ENCODE measurements at places on chromosomes 12 and 14. TPM values are rescaled to one million over a fixed set of nuclear protein-coding genes. Genes with fewer than 3 reads are reported as not detected.

CIDEB gene
- 0.52 TPM for total RNA-seq

DNA sequence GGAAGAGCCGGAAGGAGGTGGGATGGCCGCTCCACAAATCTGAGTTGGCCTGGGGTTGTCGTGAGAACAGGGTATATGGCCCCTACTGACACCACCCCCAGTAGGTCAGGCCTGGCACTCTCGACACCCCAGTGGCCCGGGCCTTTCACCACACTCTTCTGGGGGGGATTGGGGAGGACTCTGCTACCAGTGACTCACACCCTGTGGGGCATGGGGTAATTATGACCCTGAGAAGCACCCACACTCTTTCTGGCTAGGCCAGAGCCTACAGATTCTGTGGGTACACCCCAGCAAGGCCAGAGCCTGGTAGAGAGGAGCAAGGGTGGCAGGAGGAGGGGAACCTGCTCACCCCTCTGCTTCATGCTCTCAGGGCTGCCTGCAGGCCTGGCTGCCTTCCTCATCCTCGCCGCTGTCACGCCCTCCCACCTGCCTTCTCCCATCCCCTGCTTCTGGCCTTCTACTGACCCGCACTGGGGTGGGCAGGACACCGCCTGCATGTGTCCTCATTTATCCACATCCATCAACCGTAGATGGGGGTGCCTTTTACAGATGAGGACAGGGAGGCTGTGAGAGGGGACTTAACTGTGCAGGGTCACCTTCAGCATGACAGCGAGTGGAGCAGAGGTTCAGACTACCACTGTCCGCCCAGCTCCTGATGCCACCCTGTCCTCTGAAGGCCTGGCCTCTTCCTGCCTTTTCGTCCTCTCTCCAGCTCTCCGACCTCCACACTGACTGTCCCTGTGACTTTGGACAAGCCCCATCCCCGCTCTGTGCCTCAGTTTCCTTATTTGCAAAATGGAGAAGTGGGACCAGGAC lies 18.4 kb downstream of the ASB2 start:
- no peak for DNase-seq

GRCh38 chr12:126163984-126164383 lies 1098.7 kb downstream of the AACS start:
- no peak for DNase-seq

GRCh38 chr12:95271465-95271864 lies 53.9 kb downstream of the VEZT start:
- DNase-seq = no peak

GRCh38 chr12:116922194-116922897 lies 11.6 kb downstream of the FBXW8 start:
- no peak for DNase-seq

RFX4 gene
- not detected for total RNA-seq

HOXC12 gene
- total RNA-seq = not detected

DNA sequence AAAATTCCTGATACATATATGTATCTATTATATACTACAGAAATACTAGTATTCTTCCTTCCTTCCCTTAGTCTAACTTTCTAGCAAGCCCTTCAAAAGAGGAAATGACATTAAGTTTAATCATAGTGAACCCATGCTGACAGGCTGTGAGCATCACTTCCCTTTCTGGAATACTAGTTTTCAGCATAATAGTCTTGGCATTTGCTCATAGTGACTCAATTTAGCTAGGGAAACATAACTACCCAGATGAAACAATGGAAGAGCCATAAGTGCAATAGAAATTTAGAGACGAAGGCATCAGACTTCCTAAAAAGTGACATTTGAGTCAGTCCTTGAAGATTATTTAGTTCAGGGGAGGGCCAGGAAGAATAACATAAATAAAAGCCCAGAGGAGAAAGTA lies 184.5 kb upstream of the CRY1 start:
- peak; percentile 9 for DNase-seq

GRCh38 chr12:53719649-53720048 lies 7.6 kb downstream of the CALCOCO1 start:
- DNase-seq = no peak

KCNK10 gene
- not detected for total RNA-seq

- peak; percentile 32 for DNase-seq
Measured at GRCh38 chr14:24196071-24197055, 1.1 kb upstream of the TM9SF1 start.

DNA sequence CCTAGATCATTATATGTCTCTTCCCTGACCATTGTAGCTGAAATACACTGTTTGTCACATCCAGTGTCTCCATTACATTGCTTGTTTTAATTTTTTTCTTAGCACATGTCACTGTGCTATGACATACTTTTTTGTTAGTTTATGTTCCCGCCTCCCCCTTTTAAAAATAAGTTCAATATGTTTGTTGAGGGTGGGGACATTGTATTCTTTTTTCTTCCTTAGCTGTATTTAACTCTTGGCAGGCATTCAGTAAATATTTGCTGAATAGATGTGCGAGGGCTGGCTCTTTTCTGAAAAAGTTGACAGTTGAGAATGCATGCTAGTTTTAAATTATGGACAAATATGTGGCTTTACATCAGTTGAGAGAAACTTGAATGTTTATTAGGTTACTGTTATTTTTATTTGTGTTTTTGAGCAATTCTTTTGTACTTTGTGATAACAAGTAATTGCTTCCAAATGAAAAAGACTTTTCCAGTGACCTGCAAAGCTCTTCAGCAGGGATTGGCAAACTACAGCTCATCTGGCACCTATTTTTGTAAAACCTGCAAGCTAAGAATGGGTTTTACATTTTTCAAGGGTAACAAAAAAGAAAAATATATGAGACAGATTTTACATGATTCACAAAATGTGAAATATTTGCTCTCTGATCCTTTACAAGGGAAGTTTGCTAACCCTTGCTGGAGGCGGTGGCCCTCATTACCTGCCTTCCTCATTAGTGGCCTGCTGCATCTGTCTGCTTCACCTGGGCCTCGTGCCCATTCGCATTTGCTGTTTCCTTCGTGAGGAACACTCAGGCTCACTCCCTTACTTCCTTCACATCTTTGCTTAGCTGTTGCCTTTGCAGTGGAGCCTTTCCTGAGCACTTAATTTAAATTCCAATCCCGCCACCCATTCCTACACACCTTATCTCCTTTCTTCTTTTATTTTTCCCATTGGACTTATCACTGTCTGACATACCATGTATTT lies 229.4 kb downstream of the ERC1 start:
- DNase-seq = no peak

DNA sequence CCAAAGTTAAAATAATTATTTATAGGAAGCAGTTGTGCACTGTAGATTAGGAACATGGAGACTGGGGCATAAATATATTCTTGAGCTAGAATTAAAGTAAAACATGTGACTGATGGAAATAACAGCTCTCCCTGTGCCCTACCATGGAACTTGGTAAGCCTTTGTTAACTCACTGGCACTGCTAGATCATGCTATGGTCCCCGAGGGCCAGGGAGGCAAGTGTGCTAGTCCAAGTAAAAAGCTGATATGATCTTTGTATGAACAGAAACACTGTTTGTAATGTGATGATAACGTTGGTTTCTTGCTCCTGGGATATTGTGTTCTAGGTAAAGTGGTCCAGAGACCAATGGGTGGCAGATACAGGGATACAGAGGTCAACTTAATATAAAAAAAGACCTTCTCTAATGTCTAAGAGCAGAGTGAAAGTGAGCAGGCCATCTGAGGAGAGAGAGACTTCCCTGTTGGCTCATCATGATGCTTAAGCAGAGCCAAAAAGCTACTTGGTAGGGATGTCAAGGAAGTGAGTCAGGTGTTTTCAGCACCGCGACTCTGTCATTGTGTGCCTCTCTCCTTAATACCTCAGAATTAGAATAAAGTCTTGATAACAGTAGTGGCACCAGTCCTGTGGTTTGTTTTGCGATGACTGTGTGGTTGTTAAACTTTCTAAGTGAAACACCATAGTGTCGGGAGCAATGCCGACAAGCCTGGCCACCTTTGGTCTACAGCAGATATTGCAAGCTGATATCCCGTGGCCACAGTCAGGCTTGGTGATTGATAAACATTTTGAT lies 27.6 kb downstream of the BICD1 start:
- peak; percentile 36 for DNase-seq

- DNase-seq = no peak
Measured at GRCh38 chr12:42422785-42423184, 96.8 kb downstream of the PPHLN1 start.

DNA sequence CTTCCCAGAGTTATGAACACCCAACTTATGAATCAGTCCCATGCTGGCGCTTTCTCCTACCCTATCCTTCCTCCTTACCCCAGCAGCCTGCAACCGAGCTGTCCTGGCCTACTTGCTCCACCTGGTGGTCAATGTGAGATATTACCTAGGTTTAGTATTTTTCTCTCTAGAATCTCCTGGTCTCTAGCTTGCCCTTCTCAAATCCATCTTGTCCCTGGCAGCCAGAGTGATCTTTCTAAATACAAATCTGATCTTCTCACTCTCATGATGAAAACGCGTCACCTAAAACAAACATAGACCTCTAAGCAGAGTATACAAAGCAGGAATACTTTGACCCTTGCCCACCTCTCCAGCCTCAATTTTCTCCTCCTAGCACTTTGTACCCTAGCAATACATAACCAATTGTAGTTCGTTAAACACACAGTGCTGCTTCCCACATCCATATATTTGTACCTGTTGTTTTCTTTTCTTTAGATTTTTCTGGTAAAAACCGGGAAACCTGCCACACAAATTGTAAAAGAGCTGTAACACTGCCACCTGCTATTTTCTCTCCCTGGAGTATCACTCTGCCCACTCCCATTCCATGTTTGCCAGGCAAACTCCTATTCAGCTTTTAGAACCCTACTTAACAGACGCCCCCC lies 20.0 kb upstream of the TCP11L2 start:
- peak; percentile 83 for DNase-seq

GRCh38 chr12:52952076-52952801 lies 3.3 kb downstream of the KRT18 start:
- peak; percentile 50 for DNase-seq

DNA sequence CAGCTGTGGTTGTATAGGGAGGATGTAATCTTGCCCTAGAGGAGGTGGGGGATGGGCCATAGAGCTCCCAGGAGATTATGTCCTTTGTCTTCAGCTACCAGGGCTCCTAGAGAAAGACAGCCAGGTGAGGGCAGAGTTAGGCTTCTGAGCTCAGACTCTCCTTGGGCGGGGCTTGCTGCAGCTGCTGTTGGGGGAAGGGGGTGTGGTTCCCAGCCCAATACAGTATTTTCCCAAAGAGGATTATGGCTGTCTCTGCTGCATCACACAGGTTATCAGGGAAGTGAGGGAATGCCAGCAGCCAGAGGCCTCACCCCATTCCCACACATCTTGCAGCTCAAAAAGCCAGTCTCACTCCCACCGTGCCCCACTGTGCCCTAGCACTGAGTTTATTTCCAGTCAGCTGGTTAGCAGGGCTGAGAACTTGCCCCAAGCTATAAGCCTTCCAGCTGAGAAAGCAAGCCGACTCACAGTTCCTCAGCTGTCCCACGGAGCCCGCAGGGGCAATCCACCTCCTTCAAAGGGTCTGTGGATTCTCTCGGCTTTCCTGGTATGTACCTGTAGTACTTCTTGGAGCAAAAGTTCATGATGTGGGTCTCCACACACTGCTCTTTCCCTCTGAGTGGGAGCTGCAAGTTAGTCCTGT lies 217.3 kb upstream of the CPNE8 start:
- no peak for DNase-seq

DNA sequence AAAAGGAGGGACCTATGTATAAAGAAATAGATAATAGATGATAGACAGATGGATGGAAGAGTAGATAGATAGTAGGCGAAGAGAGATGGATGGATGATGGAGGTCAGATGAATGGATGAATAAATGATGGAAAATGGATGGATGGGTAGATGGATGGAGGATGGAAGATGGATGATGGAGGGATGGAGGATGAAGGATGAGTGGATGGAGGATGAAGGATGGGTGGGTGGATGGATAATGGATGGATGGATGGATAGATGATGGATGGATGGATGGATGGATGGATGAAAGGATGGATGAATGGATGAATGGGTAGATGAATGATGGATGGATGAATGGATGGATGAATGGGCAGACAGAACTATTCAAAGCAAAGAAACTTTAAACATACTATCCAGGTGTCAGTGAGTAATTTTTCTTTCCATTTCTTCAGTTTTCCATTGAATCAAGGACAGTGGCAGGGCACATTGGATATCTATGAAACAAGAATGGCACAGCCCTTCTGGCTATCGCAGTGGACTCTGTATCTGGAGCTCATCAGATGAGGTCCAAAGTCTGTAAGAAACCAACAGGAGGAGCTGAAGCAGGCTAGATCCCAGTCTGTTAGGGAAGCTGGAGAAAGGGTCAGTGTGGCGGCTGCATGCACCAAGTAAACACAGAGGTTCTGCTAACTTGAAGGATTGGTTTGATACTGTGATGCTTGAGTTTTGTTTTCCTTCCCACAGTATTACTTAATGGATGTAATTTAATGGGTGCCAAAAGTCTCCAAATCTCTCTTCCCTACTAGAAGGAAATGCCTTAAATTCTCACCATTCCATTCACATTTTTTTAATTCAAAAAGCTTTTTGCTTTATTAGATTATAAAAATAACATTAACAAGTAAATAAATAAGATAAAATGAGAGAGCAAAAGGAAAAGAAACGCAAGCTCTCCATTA lies 18.1 kb upstream of the MED13L start:
- DNase-seq = no peak

- DNase-seq = no peak
Measured at GRCh38 chr14:96090441-96091148, 51.4 kb downstream of the C14orf132 start.

- DNase-seq = no peak
Measured at GRCh38 chr12:84016956-84017355, 895.6 kb downstream of the SLC6A15 start.

GRCh38 chr12:50195832-50196231 lies 28.7 kb upstream of the CERS5 start:
- DNase-seq = no peak

- no peak for DNase-seq
Measured at GRCh38 chr14:90105756-90106155, 44.0 kb downstream of the KCNK13 start.

GRCh38 chr12:130438711-130439110 lies 101.0 kb downstream of the PIWIL1 start:
- no peak for DNase-seq

GPD1 gene
- total RNA-seq = 0.37 TPM

AKAP5 gene
- 0.14 TPM for total RNA-seq

DNA sequence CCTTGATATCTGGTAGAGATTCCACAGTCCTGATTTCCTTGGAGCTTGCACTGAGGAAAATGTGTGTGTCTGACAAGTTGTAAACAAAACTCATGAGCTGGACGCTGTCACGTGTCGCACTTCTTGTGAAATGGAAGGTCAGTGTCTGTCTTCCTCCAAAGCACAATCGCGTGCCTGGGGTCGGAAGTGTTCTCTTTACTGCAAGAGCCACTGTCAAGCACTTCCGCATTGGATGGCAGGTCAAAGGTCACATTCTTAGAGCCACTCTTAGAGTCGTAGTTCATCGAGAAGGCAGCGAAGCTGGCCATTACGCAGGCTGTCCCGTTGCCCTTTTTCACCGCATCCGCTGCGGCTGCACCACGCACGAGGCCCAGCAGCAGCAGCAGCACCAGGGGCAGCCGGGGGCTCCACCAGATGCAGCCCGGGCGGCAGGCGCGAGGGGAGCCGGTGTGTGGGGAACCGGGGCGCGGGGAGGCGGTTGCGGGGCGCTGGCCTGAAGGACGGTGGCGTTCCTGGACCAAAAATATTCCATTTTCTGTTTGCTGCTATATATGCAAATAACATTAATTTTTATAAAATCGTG lies 45.0 kb downstream of the LRTM2 start:
- no peak for DNase-seq

Measured in MCF 10A (cell line).